ENCODE measurements at places on chromosomes 2 and 18. TPM values are rescaled to one million over a fixed set of nuclear protein-coding genes. Genes with fewer than 3 reads are reported as not detected.

The IKZF2 gene
- total RNA-seq = 5.2 TPM

The CCDC74B gene
- 5.0 TPM for total RNA-seq

The SF3B1 gene
- total RNA-seq = 162 TPM

The COL4A4 gene
- total RNA-seq = 7.7 TPM

The DLX1 gene
- 1.6 TPM for total RNA-seq

The ESPNL gene
- 2.5 TPM for total RNA-seq

The ALKAL2 gene
- total RNA-seq = not detected

The ZNF236 gene
- 10.4 TPM for total RNA-seq

The DQX1 gene
- 0.07 TPM for total RNA-seq

The SERPINB12 gene
- not detected for total RNA-seq

The SKA1 gene
- 3.0 TPM for total RNA-seq

The SPATA3 gene
- not detected for total RNA-seq

The SCTR gene
- total RNA-seq = not detected

The INHA gene
- total RNA-seq = 0.26 TPM

The GKN1 gene
- total RNA-seq = not detected

The OSR1 gene
- total RNA-seq = 11.6 TPM

The LAMA3 gene
- 3.8 TPM for total RNA-seq

The COBLL1 gene
- 16.1 TPM for total RNA-seq

The UGT1A1 gene
- not detected for total RNA-seq

The ALPG gene
- total RNA-seq = not detected

The RRM2 gene
- total RNA-seq = 5.6 TPM

The CNGA3 gene
- not detected for total RNA-seq

The HJURP gene
- total RNA-seq = 5.2 TPM

The FKBP1B gene
- total RNA-seq = 6.8 TPM

The OLA1 gene
- 79.2 TPM for total RNA-seq

The ANKRD23 gene
- total RNA-seq = 1.7 TPM

The ZNF516 gene
- total RNA-seq = 22.1 TPM

The CHRNG gene
- not detected for total RNA-seq

The FAM136A gene
- total RNA-seq = 21.2 TPM

The NCKAP5 gene
- total RNA-seq = 0.76 TPM

The PSMA8 gene
- total RNA-seq = not detected

The KCMF1 gene
- total RNA-seq = 101 TPM

The SGPP2 gene
- total RNA-seq = not detected

The IL1F10 gene
- total RNA-seq = not detected

The BOLA3 gene
- total RNA-seq = 18.1 TPM

The QPCT gene
- total RNA-seq = 8.8 TPM

The RNF125 gene
- 0.13 TPM for total RNA-seq

The MALL gene
- total RNA-seq = 48.5 TPM

The PLEK gene
- total RNA-seq = 0.07 TPM

The CERKL gene
- not detected for total RNA-seq

The REG1B gene
- not detected for total RNA-seq
